RWPE1 (cell line): ENCODE measurements at places on chromosomes 4 and X.

DNA sequence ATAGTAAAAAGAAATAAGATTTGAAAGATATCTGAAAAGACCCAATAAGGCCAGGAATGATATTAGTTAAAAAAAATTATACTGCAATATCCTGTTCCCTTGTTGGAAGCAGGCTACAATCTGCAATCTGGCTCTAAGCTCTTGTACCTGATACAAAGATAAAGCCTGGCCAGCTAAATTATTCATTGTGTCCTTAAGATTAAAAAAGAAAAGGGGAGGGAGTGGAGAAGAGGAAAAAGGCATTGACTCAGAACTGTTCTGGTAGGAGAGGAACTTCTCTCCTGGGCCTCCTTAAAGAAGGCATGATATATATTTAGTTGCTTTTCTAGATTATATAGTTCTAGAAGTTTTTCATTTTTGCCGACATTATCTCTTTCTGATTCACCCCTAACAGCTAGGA, 46.7 kb downstream of the IRF2 start:
- DNase-seq, result no peak

GRCh38 chr4:44927399-44928380, 201.3 kb upstream of the GNPDA2 start:
- peak; percentile 17 for DNase-seq

- DNase-seq, result no peak
These were observed 57.3 kb downstream of the STOX2 start for GRCh38 chr4:183962419-183962818.

GRCh38 chr4:76854858-76855257, 43.1 kb downstream of the SOWAHB start:
- DNase-seq, result no peak

DNA sequence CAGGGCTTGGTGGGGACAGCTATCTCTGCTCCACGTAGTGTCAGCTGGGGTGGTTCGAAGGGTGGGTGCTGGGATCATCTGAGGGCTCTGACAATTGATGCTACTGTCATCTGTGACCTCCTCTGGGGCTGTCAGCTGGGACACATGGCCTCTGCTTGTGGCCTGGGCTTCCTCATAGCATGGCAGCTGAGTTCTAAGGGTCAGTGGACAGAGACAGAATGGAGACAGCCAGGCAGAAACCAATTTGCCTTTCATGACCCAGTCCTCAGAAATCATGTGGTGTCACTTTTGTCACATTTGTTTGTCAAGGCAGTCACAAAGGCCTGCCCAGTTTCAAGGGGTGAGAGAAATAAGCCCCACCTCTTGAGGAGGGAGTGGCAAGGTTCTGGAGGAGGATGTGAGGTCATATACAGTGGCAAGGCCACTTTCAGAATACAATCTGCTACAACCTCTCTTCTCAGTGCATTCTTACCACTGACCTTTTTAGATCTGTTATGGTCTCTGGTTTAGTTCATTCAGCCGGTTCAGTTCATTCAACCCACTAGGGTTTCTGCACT, 103.6 kb upstream of the BCOR start:
- no peak for DNase-seq

GRCh38 chr4:153706519-153706918, 22.4 kb downstream of the TLR2 start:
- DNase-seq, result no peak

DNA sequence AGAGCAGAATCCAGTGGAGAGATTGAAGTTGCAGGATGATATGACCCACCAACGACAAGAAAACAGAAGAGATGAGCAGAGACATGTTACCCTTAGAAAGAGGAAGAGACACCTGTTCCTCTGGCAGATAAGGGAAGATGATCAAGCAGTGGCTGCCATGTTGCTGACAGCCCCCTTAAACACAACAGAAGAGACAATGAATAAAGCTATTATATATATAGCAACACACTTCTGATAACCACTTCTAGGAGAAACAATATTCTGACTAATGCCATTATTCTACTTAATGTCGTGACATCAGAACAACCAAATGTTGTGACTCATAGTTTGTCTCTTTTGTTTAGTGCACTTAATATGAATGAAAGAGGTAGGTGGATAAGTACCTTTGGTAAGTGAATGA, 44.9 kb downstream of the SH3RF1 start:
- DNase-seq, result peak; percentile 27

GRCh38 chr4:139142087-139142486, 34.9 kb downstream of the ELF2 start:
- no peak for DNase-seq

GRCh38 chrX:20309806-20310205, 43.1 kb upstream of the RPS6KA3 start:
- no peak for DNase-seq

- no peak for DNase-seq
These were observed 10.1 kb downstream of the REELD1 start for GRCh38 chr4:146224326-146224966.

DNA sequence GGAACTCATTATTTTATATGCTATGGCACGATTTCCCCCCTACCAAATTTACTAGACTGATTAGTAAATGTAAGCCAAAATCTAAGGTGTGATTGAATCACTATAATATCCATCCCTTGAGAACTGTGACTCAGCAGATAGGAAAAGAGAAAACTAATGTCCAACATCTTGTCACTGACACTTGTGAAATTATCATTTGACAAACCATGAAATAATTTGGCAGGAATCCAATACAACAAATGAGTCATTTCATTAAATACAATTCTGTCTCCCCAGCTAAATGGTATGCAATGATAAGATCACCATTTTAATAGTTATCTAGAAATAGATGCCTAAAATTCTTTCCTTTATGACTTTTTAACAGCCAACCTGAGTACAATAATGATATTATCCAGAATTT, 462.3 kb downstream of the DMD start:
- DNase-seq, result no peak

DNA sequence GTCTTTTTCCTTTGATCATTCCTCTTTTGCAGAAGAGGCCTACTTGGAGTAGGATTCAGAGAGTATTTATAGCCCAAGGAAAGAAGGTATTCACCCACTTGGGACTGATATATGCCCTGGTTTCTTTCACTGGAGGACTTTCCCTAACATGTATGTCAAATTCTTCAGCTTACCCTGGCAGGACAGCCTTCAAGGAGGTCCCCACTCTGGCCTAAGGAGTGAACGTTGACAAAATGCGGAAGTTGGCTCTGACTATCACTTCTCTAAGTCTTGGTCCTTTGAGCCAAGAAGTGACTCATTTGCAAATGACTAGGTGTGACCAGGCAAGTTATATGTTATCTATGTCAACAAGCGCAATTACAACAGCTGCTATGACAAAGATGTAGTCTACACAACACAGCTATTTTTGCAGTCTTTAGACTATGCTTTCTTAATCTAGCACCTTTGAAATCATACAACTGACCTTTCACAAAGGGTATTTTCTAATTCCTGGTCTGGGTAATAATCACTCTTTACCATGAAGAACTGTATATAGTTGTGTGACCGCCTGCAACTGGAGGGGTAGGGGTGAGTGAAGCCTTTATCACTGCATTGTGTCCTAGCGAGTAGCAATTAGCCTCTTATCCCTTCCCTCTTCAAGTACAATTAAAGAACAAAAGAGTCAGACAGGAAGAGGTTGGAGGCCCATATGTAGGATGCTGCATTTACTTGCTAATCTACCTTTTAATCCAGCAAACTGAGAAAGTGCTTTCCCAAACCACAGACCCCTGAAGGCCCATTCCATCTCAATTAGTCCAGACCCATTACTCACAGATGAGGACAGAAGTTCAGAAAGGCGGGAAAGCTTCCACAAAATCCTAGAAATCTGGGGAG, 50.1 kb downstream of the RASGEF1B start:
- peak; percentile 70 for DNase-seq

- peak; percentile 22 for DNase-seq
These were observed 56.9 kb downstream of the FAT1 start for GRCh38 chr4:186666750-186667149.

DNA sequence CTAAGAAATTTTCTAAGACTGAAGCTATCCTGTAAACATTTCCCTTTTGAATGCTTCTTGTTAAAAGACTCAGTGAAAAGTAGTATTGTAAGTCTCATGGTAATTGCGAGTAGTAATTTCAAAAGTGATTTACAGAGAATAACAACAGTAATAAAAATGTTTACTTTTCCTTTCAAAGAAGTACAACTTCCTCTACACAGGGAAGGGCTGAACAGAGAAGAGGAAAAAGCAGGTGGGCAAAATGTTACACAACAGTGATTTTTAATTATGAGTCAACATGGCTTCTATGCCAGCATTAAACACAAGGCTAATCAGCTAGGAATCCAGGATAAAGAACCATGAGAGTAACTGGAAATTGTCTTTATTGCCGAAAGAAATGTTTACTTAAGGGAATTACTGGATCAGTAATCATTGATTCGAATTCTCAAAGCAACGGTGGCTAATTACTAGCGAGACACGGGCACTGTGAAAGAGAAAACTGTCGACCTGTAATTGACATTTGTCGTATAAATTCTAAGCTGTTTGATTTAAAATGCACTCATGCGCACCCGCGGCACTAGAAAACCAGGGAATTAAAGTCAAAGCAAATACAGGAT, 15.4 kb downstream of the UTP3 start:
- DNase-seq, result peak; percentile 47

DNA sequence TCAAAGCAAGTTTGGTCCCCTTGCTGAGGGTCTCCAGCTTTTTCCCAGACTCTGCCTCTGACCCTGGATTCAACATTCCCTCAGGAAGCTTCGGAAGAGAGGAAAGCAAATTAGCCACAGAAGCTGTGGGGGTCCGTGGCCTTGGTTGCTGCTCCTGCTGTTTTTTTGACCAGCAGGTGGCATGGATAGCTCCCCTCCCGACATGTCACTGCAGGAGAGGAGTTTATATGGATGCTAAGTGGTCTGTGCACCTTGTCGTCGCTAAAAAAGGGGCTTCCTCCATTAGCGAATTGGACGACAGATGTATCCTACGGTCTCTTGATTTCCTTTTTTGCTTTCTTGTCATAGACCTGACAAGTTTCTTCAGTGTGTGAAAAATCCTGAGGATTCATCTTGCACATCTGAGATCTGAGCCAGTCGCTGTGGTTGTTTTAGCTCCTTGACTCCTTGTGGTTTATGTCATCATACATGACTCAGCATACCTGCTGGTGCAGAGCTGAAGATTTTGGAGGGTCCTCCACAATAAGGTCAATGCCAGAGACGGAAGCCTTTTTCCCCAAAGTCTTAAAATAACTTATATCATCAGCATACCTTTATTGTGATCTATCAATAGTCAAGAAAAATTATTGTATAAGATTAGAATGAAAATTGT, 70.2 kb downstream of the CD38 start:
- no peak for DNase-seq

- DNase-seq, result no peak
These were observed 610.6 kb upstream of the DIPK2B start for GRCh38 chrX:45811326-45811725.

DNA sequence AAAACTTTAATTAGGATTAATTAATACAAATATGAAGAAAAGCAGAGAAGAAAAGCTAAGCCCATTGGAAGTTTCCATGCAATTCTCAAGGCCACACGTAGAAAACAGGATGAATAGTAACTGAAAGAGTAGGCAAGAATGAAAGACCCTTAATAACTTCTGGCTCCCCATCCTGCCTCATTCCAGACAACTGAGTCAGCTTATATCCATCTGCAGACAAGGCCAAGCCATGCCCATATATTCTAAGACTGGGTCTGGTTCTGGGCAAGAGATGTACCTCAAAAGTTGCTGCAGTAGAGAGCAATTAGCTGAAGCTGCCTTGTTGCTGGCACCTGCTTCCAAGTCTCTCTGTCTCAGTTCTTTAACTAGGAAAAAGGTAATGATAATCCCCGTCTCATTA, 244.1 kb downstream of the GPC3 start:
- no peak for DNase-seq

DNA sequence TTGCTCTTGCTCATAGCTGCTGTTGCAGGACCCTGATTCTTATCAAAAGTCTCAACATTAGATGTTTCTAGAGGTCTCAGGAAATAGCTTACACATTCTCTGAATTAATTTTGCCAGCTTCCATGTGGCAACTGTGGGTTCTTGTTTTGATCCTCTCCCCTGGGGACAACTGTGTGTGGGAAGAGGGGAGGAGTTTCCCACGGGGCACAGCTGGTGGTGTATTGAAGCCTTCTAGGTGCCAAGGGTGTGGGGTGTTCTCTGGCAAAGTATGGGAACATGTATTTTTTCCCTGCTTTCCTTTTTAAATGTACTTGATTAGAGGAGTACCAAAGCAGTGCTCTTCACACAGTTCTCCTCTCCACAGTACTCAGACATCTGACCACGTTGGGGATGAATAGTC, 212.7 kb downstream of the RPA4 start:
- no peak for DNase-seq

DNA sequence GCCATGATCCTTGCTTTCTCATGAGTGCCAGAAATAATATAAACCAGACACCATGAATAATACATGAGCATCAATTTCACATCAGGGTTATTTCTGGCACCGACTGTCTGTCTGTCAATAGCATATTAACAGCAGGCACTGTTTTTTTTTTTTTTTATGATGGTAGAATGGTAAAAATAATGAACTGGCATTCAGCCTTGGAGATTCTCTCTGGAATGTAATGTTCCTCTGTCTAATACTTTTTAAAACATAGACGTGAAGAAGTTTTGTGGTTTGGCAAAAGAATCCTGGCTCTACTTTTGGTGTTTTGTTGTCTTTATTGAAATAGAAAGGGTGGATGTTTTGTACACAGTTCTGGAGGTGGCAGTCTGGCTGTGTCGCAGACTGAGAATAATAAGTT, 874.6 kb upstream of the PRKX start:
- DNase-seq, result no peak

- DNase-seq, result no peak
These were observed 25.3 kb upstream of the ARHGEF38 start for GRCh38 chr4:105527081-105527480.

- DNase-seq, result no peak
These were observed 71.2 kb downstream of the SLC10A7 start for GRCh38 chr4:146450524-146450923.

DNA sequence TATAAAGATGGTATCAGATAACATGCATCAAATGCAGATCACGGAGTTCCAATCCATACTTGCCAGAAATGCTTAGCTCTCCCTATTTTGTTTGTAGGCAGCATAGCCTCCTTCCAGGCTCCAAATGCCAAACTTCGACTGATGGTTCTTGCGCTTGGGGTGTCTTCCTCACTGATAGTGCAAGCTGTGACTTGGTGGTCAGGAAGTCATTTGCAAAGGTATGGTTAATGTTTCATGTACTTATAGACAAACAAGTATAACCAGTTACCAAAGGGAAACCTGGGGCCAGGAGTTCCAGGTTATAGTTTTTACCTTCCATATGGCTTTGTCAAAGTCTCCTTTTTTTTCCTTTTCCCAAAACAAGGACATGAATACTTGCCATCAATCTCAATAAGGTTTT, 5.3 kb downstream of the CWH43 start:
- DNase-seq, result no peak

DNA sequence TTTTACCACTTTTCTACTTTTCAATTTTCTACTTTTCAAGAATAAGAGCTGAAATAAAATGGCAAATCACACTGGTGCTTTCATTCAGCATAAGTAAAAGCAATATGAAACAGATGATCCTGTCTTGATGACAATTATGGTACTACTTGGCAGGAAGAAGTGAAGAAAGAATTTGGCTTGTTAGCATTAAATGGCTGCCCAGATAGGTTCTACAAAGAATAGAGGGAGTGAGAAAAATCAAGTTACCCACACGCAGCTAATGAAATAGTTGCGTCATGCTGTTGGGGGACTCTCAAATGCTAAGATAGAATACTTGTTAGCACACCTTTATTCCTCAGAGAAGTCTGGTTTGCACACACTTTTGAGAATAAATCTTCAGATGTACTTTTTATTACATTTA, 12.5 kb upstream of the LCORL start:
- no peak for DNase-seq
